ENCODE measurements at places on chromosomes 3 and 15. TPM values are rescaled to one million over a fixed set of nuclear protein-coding genes. Genes with fewer than 3 reads are reported as not detected.

GRCh38 chr3:117603097-117603496 is 893.5 kb downstream of the TUSC7 start:
- H3K36me3 ChIP-seq, result no peaks in the 10 kb centered on the region
- H3K4me3 ChIP-seq, result no peak overlapping the region
- H3K27me3 ChIP-seq, result no peaks in the 10 kb centered on the region
- no peak overlapping the region for H3K27ac ChIP-seq

DNA sequence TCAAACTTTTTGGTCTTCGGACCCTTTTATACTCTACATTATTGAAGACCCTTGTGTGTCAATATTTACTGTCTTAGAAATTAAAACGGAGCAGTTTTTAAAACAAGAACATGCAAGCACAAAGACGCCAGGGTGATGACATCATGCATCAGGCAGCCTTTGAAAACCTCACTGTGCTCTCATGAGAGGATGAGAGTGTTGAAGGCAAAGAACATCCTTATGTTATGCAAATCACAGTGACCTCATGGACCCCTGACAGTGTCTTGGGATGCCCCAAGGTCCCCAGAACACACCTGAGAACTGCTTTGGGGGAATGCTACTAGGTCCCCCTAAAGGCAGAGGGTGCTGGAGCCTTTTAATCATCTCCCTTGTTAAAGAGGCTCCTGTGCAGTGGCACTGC is 51.6 kb downstream of the CHDH start:
- peaks cover 11% of the 10 kb centered on the region for H3K27me3 ChIP-seq
- H3K4me3 ChIP-seq, result no peak overlapping the region
- no peaks in the 10 kb centered on the region for H3K36me3 ChIP-seq
- H3K27ac ChIP-seq, result no peak overlapping the region
- peak; percentile 49 for DNase-seq

Gene TIGIT
- total RNA-seq, result not detected

Gene ATRIP
- 10.8 TPM for total RNA-seq
